Transverse colon (tissue), 4 donors: ENCODE measurements at places on chromosomes 5 and 9. TPM values are rescaled to one million over a fixed set of nuclear protein-coding genes. Genes with fewer than 3 reads are reported as not detected.

GRCh38 chr5:11426442-11426841, 477.8 kb downstream of the CTNND2 start:
- no peak overlapping the region for H3K27ac ChIP-seq
- H3K4me1 ChIP-seq: no peaks in the 10 kb centered on the region
- no peak for DNase-seq
- H3K36me3 ChIP-seq: no peaks in the 10 kb centered on the region
- no peaks in the 10 kb centered on the region for H3K27me3 ChIP-seq
- H3K4me3 ChIP-seq: no peak overlapping the region

- no peak overlapping the region for H3K27ac ChIP-seq
- no peak for DNase-seq
- no peaks in the 10 kb centered on the region for H3K36me3 ChIP-seq
Observed at GRCh38 chr5:155434681-155435080, 421.1 kb downstream of the KIF4B start.

- peak; percentile 38 for DNase-seq
- H3K36me3 ChIP-seq: no peaks in the 10 kb centered on the region
- no peaks in the 10 kb centered on the region for H3K27me3 ChIP-seq
Observed at GRCh38 chr9:95008151-95008771, 281.8 kb downstream of the AOPEP start.

GRCh38 chr5:40826489-40827187, 8.4 kb downstream of the RPL37 start:
- DNase-seq: no peak
- no peaks in the 10 kb centered on the region for H3K27me3 ChIP-seq
- H3K27ac ChIP-seq: no peak overlapping the region
- no peaks in the 10 kb centered on the region for H3K36me3 ChIP-seq
- H3K4me3 ChIP-seq: no peak overlapping the region

GRCh38 chr5:180366326-180366725, 13.2 kb upstream of the GFPT2 start:
- no peak overlapping the region for H3K4me3 ChIP-seq
- no peaks in the 10 kb centered on the region for H3K36me3 ChIP-seq
- no peaks in the 10 kb centered on the region for H3K27me3 ChIP-seq
- H3K27ac ChIP-seq: no peak overlapping the region
- no peak for DNase-seq

- H3K27ac ChIP-seq: no peak overlapping the region
- no peaks in the 10 kb centered on the region for H3K27me3 ChIP-seq
- H3K4me3 ChIP-seq: no peak overlapping the region
- DNase-seq: no peak
- no peaks in the 10 kb centered on the region for H3K4me1 ChIP-seq
Observed at GRCh38 chr9:5466766-5467165, 16.4 kb downstream of the CD274 start.

GRCh38 chr5:178486239-178486641, 104.0 kb downstream of the COL23A1 start:
- no peak overlapping the region for H3K4me3 ChIP-seq
- no peaks in the 10 kb centered on the region for H3K4me1 ChIP-seq
- H3K27me3 ChIP-seq: no peaks in the 10 kb centered on the region
- no peak for DNase-seq

- peak overlapping the region; percentile 84 for H3K27ac ChIP-seq
- peaks cover 7% of the 10 kb centered on the region for H3K27me3 ChIP-seq
- peak; percentile 40 for DNase-seq
- H3K4me1 ChIP-seq: peaks cover 20% of the 10 kb centered on the region
- H3K36me3 ChIP-seq: no peaks in the 10 kb centered on the region
- H3K4me3 ChIP-seq: no peak overlapping the region
Observed at GRCh38 chr9:127917603-127918002, 762 bp upstream of the ST6GALNAC4 start.

DNA sequence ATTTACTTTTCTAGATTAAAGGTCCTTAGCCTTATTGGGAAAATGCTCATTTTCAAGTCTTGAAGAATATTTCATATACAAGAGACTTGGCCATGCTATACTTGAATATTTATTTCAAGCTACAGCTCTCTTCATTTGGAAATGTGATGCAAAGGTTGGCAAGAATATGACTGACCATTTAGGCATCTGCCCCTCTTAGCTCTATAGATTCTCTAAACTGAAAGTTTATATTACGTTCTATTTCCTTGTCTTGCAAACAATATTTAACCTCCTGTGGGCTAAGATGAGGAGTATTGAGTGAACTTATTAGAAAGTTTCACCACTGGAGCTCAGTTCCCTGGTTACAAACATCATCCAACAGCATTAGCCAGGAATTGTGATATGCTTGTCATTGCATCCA, 593.1 kb downstream of the MAT2B start:
- H3K4me1 ChIP-seq: no peaks in the 10 kb centered on the region
- H3K27ac ChIP-seq: no peak overlapping the region
- H3K36me3 ChIP-seq: no peaks in the 10 kb centered on the region

DNA sequence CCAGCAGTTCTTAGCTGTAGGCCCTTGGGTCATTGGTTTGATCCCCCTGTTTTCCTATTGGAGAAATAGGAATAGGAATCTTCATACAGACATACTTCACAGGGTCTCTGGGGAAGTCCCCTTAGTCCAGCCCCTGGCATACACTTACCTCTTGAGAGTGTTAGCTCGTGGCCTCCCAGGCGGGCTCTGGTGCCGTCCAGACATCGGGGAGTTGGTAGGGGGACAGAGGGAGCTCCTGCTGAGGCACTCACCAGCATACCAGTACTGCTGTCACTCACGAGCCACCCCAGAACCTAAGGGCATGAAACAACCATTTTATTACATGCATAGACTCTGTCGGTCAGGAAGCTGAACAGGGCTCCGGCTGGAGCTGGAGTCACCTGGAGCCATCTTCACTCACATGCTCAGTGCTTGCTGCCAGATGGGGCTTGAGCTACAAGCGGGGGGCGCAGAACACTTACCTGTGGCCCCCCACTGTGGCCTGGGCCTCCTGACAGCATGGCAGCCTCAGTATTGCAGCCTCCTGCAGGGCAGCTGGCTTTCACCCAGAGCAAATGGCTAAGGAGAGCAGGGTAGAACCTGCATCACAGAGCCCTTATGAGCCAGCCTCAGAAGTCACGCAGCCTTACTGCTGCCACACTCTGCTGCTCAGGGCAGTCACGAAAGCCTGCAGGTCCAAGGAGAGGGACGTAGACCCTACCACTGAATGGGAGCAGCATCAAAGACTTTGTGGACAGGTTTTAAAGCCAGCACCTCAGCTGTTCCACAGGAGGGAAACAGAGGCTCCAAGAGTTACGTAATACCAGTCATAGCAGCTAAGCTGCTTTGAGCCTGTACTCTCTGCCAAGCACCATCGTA, 58.3 kb upstream of the ANGPTL2 start:
- H3K36me3 ChIP-seq: no peaks in the 10 kb centered on the region
- no peaks in the 10 kb centered on the region for H3K27me3 ChIP-seq
- no peaks in the 10 kb centered on the region for H3K4me1 ChIP-seq
- no peak overlapping the region for H3K27ac ChIP-seq
- H3K4me3 ChIP-seq: no peak overlapping the region

DNA sequence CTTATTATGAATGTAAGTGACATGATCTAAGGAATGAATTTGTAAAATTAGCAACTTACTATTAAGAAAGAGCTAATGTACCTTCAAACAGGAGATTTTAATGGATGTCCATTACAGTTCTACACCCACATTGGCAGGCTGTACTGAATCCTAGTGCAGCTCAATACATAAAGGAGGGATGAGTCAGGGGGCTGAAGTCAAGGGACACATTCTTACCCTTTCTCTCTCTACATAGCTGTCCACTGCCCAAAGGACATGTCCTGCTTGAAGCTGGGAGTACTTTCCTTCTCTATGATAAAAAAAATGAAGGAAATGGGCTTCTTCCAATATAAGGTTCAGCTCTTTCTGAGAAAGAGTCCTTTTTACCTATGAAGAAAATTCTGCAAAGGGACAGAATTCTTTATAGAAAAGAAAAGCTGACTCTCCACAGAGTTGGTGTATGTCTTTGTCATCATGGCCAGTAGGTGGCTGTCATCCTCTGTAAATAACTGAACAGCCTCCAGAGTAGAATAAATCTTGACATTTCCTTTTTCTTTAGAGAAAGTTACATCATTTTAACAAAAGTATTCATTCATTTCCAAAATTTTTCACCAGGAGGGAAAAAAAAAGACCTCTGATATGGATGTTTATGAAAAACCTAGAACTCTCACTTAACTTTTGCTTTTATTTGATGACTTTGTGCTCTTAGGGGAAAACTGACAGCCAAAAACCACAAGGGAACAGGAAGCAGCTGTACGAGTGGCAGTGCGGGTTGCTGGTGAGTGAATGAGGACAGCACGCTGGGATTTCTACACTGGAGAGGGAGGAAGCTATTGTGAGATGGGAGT, 13.1 kb upstream of the IFNA14 start:
- no peak overlapping the region for H3K4me3 ChIP-seq
- H3K27me3 ChIP-seq: peaks cover 8% of the 10 kb centered on the region
- H3K4me1 ChIP-seq: no peaks in the 10 kb centered on the region
- no peak for DNase-seq

SLC4A9 gene
- total RNA-seq: 3.0 TPM

NPM1 gene
- 451 TPM for total RNA-seq

KCNIP1 gene
- total RNA-seq: 2.7 TPM

OTP gene
- total RNA-seq: not detected

KCNMB1 gene
- total RNA-seq: 6.0 TPM

LOX gene
- 24.3 TPM for total RNA-seq
